ENCODE measurements at places on chromosomes 6 and 20.

GRCh38 chr6:113115196-113115595, 741.9 kb upstream of the MARCKS start:
- no peak for DNase-seq

- DNase-seq: no peak
Measured at GRCh38 chr6:23243854-23244253, 674.5 kb downstream of the HDGFL1 start.

DNA sequence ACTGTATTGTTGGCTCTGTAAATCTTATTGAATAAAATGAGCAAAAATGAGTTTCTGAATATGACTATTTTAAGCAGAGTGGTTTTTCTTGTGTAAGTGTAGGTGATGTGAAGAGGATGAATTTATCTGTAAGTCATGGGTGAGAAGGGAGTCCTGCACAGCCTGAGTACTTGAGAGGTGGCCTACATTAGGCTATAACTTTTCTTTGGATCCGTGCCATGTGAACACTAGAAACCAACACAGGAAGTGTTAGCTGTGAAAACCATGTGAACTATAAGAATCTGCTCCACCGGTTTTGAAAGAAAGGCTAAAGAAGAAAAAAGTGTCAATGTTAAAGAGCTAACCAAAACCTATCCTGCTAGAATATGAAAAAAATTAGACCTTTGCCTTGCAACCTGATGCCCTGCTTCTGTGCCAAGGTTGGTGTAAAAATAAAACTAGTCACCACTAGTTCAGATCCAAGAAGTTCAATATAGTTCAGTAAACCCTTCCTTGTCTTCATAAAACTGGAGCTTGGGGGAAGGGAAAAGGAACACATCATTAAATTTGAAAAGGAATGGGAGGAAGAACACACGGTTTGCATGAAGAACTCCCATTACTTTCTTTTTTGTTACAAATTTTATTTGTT, 21.3 kb downstream of the PLCB1 start:
- DNase-seq: peak; percentile 56

DNA sequence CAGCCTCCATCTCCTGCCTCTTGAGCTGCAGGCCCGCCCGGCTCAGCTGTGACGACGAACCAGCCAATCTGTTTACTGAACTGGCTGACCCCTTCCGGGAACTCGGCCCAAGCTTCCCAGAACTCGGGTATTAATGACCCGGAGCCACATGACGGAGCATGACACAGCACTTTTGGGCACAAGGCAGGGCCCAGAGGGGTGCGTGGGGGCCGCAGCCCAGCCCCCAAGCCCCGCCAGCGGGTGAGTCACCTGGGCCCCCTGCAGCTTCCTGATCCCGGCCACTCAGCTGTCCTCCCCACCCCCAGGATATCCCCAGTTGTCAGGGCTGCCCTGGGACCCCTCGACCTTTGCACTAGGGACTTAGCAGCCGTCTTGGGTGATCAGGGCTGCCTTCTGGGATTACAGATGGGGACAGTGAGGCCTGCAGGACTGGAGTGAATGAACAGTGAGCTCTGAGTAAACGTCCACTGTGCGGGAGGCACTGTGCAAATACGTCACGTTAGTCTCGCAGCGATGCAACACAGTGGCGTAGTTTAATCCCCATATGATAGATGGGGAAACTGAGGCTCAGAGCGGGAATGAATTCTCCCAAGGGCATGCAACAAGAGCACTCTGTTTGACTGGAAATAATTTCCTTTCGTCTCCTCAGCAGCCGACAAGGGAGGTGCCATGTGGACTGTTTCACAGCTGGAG, 102.1 kb downstream of the CEBPB start:
- no peak for DNase-seq

DNA sequence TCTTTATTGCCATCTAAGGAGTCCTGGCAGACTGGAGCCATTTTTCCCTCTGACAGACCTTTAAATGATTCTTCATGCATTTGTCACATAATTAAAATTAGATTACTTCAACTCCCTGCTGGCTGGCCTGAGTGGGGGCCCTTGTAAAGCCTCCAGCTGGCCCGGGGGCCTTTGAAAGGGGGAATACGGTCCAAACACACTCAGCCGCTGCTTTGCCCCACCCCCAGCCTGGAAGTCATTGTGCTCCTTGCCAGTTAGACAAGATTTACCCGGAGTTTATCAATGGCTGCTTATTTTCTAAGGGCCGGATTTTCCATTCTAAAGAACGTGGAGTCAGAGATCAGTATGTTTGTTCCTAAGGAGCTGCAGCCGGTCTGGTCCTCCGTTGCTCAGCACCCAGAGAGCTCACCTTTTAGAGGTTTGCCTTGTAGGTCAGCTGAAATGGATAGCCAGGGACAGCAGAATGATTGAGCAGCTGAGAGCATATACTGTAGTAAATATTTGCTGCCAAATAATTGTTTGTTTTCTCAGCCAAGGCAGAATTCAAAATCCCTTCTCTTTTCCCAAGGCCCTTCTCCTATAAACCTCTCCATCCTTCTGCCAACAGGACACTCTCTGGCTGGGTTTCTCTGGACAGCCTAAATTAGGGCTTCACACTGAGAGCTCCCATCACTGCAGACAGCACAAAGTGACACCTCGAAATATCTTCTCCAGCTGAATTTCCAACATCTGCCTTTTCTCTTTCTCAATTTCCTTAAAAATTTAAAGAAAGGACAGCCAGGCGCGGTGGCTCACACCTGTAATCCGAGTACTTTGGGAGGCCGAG, 68.4 kb upstream of the RBM24 start:
- no peak for DNase-seq

DNA sequence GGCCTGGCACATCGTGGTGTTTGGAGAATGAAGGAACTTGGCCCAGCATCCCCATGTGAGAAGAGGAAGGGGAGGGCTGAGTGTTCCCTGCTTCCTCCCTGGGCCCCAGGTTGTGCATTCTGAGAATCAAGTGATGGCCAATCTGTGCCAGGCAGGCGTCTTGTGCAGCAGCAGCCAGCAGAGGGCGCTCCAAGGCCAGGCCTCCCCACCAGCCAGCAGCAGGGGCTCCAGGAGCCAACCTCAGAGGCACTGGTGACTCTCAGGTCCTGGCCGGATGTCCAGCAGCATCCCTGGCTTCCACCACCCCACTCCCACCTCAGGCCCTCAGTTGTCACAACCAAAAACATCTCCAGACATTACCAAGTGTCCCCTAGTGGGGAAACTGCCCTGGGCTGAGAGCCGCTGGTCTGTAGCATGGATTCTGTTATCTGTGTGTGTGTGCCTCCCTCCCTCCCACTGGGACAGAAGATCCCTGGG, 192.0 kb downstream of the PREX1 start:
- peak; percentile 67 for DNase-seq

DNA sequence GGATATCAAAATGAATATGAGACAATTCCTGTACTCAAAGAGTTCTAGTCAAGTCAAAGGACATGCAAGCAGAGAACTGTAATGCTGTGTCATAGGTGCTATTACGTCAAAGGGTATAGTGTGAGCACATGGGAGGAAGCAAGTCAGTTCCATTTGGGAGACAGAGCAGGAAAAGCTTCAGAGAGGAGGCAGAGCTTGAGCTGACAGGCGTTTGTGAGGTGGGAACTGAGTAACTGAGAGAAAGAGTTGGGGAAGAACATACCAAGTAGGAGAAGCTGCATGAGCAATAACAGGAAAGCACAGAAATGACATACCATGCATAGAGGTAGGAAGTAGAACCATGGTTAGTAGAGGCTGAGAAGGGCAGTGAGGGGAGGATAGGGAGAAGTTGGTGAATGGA, 15.2 kb upstream of the SSR1 start:
- DNase-seq: no peak

- peak; percentile 45 for DNase-seq
Measured at GRCh38 chr20:9609887-9610502, 95.6 kb downstream of the LAMP5 start.

GRCh38 chr6:101080597-101080996, 199.5 kb upstream of the ASCC3 start:
- no peak for DNase-seq

DNA sequence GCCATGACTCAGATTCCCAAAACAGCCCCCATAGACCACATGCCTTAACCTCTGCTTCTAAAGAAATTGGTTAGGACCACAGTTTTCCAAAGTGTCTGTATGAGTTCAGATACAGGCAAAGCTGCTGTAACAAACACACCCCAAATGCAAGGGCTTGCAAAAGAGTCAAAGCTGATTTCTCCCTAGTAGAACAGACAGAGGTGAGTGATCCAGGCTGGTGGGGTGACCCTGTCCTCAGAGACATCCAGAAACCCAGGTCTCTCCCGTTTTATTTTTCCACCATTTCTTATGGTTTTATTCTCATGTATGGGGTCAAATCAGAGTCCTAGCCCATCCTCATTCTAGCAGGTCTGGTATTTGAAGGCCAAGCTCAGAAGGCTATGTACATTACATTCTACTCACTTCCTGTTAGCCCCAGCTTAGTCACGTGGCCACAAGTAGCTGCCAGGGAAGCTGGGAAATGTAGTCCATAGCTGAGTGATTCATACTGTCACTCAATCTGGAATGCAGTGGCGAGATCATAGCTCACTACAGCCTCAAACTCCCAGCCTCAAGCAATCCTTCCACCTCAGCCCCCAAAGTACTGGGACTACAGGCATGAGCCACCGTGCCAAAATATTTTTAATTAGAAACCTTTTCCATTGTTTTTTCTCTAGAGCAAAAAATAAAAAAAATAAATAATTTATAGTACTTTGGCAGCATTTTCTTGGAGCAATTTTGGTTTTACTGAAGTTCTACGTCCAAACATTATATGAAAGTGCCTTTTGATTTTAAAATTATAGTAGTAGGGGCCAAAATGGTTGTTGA, 175.2 kb downstream of the ZMYND8 start:
- DNase-seq: no peak

GRCh38 chr20:14518648-14519047, 181.2 kb upstream of the FLRT3 start:
- DNase-seq: no peak

DNA sequence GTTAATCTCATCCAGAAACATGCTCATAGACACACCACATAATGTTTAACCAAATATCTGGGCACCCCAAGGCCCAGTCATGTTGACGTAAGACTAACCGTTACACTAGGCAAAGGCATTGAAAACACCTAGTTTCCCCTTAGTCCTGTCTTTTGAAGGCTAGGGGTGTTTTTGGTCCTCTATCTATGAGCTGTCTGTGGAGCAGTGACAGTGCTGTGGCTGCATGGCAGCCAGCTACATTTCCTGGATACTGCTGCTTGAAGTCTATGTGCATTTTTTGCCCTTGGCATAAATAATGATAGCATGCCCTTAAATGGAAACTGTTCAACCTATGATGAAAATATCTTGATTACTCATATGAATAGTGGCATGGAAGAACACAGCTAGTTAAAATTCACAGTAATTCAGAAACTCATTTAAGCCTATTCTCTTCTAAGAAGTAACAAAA, 18.6 kb downstream of the FARS2 start:
- peak; percentile 27 for DNase-seq

DNA sequence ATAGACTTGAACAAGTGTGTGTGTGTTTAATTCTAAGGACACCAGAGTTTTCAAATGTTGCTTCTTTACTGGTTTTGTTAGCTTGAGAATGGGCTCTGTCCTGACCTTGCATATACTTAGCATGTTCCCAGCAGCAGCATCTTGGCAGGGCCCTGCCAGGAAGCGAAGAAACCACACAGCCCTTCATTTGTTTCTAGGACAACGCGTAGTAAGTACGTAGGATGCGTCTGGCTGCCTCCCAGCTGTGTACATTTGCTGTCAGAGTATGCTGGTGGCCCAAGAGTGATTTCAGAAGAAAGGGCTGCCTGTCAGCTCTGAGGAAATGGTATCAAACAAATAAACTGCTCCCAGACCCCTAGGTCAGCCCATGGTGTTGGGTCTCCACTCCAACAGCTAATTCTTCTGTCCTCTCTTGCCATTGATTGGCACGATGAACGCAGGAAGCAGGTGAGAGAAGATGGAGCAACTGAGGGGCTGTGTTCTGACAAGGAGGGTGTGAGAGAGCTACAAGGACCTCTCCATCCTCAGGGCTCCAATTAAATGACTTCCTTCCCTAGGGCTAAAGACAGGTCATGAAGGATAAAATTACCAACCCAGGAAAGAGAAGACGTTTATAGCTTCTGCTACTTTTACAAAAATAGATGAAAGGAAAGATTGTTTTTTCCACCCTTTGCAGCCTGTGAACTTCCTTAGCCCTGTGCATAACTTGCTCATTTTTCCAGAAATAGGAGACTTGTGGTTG, 55.9 kb upstream of the HDDC2 start:
- no peak for DNase-seq

DNA sequence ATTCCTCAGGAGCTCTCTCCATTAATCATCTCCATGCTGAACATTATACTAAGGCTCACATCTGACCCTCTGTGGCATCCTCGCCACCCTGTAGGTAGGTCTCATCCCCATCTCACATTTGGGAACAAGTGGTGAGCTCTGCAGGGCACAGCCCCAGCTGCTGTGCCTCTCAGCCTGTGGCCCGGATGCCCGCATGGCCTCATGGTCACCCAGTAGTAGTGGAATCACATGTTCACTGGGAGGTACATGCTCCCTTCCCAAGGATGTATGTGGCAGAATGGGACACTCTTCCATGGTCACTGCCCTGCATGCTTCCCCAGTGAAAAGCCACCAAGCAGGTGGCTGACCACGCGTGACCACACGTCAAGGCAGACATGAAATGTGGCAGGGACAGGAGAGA, 26.3 kb upstream of the APMAP start:
- no peak for DNase-seq

- DNase-seq: no peak
Measured at GRCh38 chr20:14446446-14446845, 109.0 kb upstream of the FLRT3 start.

DNA sequence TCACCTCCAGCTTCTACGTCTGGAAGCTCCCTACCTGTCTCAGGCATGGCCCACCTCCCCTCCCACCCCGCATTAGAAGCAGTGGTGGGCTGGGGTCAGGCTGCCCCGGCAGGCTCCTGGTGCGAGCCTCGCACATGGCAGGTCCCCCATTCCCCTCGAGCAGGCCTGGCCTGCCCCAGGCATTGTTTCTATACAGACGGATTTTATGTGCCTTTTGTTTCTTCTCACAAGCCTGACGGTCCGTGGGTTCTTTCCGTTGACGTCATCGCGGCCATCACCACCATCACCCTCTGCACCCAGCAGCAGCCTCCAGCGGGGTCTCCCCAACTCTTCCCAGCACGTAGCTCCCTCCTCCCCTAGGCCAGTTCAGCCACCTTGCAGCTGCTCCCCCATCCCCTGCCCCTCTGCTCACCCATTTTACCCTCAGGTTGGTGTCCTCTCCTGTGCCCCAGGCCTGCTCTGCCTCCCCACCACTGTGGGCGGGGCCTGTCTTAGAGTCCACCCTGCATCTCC, 4.6 kb downstream of the CST7 start:
- DNase-seq: peak; percentile 59

All from CD4-positive, alpha-beta T cell treated with Interleukin-17A for 1 hour (primary cell).